Activated CD4-positive, alpha-beta T cell treated with anti-CD3 and anti-CD28 coated beads for 1 hour (primary cell): ENCODE measurements at places on chromosomes 1 and 21.

- no peak for DNase-seq
These were observed 148.0 kb upstream of the C1orf174 start for GRCh38 chr1:4048076-4048475.

DNA sequence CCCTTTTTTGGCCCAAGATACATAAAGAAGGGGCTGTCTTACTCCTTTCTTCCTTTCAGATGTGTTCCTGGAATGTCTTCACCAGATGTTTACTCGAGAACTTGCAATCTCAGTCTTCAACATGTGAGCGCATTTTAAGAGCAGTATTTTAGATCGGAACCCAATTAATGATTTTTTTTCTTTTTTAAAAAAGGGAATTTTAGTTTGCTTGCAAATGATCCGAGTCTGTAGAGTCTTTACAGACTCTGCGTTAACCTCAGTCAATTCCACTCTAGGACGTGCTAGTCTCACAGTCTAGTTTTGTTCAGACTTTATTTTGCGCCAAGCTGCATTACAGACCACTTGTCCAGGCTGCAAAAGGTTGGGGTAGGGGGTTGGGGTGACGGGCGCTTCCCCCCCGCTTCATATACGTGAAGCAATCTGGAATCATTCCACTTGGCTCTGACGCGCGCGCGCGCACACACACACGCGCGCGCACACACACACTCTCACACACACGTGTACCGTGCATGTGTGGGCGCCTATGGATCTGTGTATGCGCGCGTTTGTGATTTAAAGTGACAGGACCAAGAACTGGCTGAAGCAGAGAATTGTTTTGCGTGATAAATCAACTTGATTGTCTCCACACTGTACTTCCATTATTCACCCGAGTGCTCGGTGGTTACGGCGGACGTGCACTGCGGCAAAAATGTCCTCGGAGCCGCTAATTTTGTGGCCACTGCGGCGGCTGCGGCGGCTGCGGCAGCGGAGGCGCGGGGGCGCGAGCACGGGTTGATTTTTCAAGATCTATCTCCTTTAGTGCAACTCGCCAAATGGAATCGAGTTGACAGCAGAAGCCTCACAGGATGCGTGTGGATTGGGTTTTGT, 25.6 kb upstream of the NFIA start:
- no peak for DNase-seq

- DNase-seq: no peak
These were observed 48.3 kb upstream of the CAPZB start for GRCh38 chr1:19533626-19534025.

DNA sequence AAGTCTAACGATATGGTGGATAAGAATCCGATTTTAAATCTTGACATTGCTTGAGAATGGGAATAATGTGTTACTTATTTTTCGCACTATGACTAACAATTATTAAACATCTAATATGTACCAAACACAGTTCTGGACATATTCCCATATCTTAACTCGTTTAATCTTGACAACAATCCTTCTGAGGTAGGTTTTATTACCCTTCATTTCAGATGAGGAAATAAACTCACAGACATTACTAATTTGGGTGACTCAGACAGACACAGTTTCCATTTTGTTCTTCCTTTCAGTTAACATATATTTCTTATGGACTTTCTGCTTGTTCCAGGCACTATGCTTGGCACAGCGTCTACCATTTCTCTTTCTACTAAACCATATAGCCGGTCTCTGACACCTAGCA, 244.8 kb downstream of the SMYD3 start:
- DNase-seq: no peak

DNA sequence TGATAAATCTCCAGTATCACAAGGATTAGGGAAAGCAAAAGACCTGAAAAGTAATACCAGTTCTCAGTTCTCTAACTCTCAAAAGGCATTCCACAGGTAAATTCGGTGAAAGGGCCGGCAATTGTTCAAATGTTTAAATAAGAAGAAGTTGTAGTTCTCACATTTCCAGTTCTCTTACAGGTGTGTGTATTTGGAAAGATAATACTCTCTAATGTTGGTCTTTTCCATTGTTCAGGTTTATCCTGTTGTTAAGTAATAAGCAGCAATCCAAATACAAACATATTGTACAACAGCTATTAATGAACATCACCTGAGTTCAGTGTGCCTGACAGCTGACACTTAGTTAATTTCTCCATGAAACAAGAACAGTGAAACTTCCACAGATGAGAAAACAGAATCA, 13.2 kb upstream of the PRKAB2 start:
- no peak for DNase-seq

GRCh38 chr1:53088616-53089300, 26.7 kb downstream of the PODN start:
- no peak for DNase-seq

- DNase-seq: no peak
These were observed 46.0 kb upstream of the MACF1 start for GRCh38 chr1:39158327-39159086.

GRCh38 chr1:11492235-11492634, 13.3 kb downstream of the DISP3 start:
- no peak for DNase-seq
